Activated B cell treated with CpG ODN at 0.5 μM for 24 hours (primary cell): ENCODE measurements at places on chromosomes 1 and 21. TPM values are rescaled to one million over a fixed set of nuclear protein-coding genes. Genes with fewer than 3 reads are reported as not detected.
A peak's percentile ranks its signal among the peaks of the same experiment; 100 is the strongest.

GRCh38 chr21:29721964-29722363 lies 217.8 kb downstream of the GRIK1 start:
- no peak for DNase-seq

DNA sequence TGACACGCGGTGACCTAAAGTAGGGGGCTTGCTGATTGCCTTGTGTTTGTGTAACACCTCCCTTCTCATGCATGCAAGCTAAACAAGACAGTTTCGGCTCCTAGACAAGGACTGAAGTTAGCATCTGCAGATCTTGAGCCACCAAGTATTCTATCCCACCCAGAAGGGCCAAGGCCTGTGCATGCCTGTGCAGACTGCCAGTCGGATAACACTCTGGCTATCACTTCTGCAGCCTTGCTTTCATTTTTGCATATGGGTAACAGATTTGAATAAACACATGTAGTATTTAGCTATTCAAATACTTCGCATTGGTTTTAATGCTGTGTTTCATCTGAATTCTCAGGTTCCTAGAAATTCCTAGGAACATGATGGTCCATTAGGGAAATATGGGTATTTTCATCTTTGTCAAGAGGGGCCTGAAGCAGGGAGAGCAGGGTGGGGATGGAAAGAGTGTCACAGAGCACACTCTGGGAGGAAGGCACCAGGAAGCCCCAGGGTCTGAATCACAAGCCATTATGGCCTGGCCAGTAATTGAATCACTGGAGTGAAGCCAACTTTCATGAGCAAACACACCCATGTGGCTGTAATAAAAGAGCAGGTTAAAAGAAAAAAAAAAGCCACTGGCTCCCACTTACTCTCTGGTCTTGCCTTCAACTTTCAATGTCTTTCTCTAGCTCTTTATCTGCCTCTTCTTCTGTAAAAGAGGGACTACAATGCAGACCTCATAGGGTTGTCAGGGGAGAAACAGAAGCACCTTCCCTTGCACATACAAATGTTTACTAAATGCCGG lies 28.3 kb downstream of the GADD45A start:
- no peak for DNase-seq

DNA sequence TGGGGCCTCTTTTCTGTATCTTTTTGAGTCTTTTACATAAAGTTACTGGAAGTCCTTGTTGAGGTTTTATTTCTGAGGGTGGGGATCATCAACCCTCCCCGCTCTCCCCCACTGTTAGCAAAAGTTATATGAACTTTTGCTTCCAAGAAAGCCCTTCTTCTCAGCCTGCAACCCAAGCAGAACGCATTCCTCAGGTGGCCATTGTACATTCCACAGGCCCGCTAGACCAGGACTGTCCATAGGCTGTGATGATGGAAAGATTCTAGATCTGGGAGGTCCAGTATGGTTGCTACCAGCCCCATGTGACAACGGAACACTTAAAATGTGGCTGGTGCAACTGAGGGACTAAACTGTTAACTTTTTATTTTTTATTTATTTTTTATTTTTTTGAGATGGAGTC lies 11.8 kb upstream of the YBX1 start:
- DNase-seq, result no peak

DNA sequence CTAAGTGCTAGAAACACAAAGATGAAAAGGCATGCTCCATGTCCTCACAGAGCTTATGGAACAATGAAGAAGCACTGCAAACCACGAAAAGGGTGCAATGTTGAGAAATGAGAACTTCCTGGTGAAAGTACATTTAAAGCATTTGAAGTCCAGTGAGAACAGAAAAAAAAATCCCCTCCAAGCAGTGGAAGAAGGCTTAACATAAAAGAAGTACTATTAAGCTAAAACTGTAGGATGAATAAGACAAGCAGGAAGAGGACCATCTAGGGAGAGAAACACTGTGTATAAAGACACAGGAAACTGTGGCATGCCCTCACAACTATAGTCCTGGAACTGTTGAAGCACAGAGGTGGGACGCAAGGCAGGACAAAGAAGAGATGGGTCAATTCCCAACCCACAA lies 10.0 kb downstream of the TP53BP2 start:
- no peak for DNase-seq

DNA sequence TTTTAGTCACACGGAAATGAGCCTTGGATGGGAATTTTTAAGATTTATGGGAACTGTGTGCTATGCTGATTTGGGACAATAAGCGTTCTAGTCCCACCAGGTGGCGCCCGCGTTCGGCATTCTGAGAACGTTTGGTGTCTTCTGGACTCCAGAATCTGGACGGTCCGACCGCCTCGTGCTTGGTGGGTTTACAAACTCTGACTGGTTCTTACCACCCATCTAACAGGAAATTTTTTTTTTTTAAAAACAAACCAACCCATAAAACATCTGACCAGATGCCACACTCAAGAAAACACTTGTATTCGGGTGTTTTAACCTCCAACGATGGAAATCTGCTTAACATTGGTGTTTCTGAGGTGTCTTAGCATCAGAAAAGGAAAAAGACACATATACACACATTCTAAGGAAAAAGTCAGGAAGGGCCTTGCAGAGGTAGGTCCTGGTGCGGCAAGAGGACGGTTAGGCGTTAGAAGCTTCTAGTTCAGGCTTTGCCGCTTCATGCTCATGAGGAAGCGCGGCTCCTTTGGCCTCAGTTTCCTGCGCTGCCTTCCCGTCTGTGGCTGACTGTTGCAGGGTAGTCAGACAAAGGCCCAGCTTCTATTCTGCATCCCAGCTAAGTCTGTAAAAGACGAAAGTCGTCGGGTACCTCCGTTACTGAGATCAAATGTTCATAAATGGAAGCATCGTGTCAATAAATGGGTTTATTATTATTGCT lies 814 bp upstream of the DYRK3 start:
- peak; percentile 68 for DNase-seq

FNDC10 gene
- 0.46 and 0.60 TPM in 2 replicates for total RNA-seq

DAB1 gene
- not detected in 2 replicates for total RNA-seq

CLCA2 gene
- not detected in 2 replicates for total RNA-seq
